HCT116 (cell line): ENCODE measurements at places on chromosomes 5 and 9. TPM values are rescaled to one million over a fixed set of nuclear protein-coding genes. Genes with fewer than 3 reads are reported as not detected.

HK3 gene
- 0.30 TPM for total RNA-seq

PKD2L2 gene
- not detected for total RNA-seq

GRCh38 chr5:78621291-78621738 lies 27.3 kb downstream of the LHFPL2 start:
- DNase-seq = no peak

DNA sequence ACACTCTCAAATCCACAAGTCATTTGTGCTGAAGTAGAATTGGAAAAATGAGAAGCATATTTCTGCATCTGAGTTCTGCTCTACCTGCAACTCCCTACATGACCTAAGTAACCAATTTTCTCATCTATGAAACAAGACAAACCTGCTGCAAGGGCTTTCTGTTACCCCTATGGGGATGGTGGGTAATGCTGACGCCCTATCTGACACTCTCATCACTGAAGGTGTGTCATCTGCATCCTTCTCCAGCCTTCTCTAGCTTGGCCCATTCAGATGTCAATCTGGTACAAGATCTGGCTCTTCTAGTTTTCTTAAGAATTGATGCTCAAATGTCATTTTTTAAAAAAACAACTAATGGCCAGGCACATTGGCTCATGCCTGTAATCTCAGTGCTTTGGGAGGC lies 73.8 kb downstream of the RFX3 start:
- DNase-seq = no peak

PCAT7 gene
- 3.8 TPM for total RNA-seq

- DNase-seq = no peak
Observed at GRCh38 chr5:144812763-144813162, 642.1 kb downstream of the KCTD16 start.

DNA sequence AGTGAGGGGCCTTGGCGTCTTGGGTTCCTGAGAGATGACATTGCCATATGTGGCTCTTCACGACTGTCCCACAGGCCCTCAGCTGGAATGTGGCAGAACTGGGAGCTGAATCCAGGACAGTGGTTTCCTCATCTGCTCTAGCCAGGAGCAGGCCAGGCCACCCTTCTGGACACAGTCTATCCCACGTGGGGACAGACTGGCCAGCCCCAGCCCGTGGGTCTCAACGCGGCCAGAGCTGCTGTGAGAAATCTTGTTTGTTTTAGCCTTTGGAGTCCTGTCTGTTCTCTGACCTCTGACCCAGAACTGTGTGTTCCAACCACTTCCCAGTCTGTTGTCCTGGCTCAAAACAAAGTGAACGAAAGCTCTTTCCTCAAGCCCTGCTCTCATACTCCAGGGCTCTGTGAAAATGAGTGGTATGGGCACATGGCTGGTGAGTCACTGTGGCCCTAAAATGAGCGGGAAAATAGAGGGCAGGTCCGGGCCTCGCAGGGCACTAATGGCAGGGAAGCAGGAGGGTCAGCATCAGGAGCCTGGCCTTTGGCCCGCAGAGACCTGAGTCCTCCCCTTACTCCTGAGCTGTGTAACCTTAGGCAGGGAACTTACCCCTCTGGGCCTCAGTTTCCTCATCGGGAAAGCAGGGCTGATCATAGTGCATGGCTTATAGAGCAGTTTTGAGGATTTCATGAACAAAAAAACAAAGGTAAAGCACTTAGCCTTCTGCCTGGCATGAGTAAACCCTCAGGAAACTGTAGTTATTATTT lies 34.8 kb upstream of the GLRX start:
- no peak for DNase-seq

CCDC183 gene
- 2.8 TPM for total RNA-seq

SPRY4 gene
- total RNA-seq = 112 TPM

GRCh38 chr5:50553560-50553984 lies 112.5 kb upstream of the EMB start:
- DNase-seq = no peak

GRCh38 chr5:176697934-176698538 lies 50.8 kb downstream of the TSPAN17 start:
- DNase-seq = no peak

- DNase-seq = no peak
Observed at GRCh38 chr5:102531506-102531905, 32.7 kb upstream of the SLCO6A1 start.

ADAMTS6 gene
- 0.93 TPM for total RNA-seq

DNA sequence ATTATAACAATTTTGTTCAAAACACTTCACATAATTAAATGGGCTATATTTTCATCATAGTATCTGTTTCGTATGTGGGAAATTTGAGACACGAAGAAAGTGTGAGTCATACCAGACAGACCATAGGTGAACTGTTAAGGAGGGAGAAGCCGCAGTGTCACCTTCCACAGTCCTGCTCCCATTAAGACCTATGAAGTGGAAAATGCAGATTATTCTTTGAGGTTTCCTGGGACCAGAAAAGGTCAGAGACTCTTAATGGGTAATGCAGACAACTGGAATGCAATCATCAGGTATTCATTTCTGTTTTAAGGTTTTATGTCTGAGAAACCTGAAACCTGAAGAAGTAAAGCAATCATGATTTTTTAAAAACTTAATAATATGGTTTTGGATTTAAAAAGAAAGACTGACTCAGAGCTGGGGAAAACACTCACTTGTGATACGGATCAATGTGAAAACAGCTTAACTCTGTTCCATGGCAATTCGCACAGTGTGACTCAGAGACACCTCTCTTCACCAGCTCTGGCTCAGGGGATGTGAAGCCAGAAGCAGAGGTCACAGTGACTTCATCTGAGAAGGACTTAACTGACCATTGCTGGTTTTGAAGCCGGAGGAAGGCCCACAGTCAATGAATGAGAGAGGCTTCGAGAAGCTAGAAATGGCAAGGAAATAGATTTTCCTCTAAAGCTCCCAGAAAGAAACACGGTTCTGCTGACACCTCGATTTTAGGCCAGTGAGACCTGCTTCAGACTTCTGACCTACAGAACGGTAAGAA lies 17.2 kb upstream of the GCNT1 start:
- DNase-seq = no peak

- DNase-seq = no peak
Observed at GRCh38 chr9:80320480-80320879, 748.7 kb downstream of the TLE4 start.

GRCh38 chr5:82255844-82256243 lies 22.3 kb downstream of the RPS23 start:
- no peak for DNase-seq

ADAMTSL2 gene
- not detected for total RNA-seq
